Activated T-helper 9 cell treated with anti-CD3 and anti-CD28 coated beads, Interleukin-2, amount 50 U/mL, for 16 hours (primary cell): ENCODE measurements at places on chromosomes 4 and X.

DNA sequence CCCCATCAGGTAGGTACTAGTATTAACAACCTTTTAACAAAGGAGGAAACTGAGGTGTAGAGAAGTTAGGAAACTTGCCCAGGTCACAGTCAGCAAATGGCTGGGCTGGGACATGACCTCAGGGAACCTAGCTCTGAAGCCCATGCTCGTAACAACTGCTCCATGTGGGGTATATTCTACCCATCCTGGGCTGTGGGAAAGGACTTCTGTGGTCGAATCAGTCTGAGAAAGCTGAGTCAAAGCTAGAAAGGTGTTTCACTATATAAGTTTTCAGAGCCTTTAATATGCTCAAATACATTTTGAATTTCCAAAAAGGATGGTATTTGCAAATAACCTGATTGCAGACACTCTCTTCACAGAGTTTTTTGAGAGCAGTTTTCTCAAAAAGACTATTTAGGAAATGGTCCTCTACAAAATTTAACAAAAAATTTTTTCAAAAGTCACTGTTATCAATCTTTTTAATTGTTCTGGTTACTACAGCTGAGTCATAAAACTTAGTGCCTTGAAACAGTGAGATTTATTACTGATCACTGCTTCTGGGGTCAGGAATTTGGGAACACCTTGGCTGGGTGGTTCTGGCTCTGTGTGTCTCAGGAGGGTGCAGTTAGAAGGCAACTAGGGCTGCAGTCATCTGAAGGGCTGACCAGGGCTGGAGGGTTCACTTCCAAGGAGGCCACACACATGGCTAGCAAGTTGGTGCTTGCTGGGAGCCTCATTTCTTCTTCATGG, 53.6 kb downstream of the NSG1 start:
- DNase-seq: no peak

- no peak for DNase-seq
Observed at GRCh38 chr4:126123611-126124325, 809.0 kb downstream of the FAT4 start.

DNA sequence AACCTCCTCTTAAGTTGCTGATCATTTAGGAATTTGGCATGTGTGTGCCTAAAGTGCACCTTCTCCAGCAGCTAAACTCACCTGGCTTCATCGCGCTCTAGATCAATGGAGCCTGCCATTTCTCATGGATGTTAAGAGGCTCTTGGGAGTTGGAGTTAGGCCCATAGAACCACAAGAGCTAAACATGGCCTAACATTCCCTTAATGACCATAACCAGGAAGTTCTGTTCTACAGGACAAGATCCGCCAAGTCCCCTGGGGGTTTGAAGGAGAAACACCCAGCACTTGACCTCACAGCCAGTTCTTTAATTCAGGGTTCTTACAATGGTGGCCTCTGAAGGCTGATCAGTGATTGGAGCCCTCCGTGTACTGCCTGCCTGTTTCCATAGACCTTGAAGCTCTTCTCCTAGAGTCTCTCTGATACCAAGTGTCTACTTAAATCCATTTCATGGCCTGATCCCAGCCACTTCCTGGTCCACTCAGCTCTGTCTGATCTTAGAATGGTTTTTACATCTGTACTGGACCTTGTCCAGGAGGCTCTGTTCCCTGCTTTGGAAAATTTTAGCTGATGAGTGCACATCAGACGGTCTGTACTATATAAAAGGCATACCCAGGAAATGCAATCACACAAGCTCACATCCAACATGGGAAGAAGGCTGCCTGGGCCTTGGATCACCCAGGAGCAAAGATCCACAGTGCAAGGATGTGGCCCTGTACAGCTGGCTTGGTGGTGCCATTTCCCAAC, 45.1 kb downstream of the RPS3A start:
- DNase-seq: no peak

- no peak for DNase-seq
Observed at GRCh38 chr4:54726907-54727306, 69.2 kb downstream of the KIT start.

- no peak for DNase-seq
Observed at GRCh38 chrX:15376956-15377355, 7.3 kb downstream of the VEGFD start.

- no peak for DNase-seq
Observed at GRCh38 chr4:11427121-11427996, 1.3 kb downstream of the HS3ST1 start.

DNA sequence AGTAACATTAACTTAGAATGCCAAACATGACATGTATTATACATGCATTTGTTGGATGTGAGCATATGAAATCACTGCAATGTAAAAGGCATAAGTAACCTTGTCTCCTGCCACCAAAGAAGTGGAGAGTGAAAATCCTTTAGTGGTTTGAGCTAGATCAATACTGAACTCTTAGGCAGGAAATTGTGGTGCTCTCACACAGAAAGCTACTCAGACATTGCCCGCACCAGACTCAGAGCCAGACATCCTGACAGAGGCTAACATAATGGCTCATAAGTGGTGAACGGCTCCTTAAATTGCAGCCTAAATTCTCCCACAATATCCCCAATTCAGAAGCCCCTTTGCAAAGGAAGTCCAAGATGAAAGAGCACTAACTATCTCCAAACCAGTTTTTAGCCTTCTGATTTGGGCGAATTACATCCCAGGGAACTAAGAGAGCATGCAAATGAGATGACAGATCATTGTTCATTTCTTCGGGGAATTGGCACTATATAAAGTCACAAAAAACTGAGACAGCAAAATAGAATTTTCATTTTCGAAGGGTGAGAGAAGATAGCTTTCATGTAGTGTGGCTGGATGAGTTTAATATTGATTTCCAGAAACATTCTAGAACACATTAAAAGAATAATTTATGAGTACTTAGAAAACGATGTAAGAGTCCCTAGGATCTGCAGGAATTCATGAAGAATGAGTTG, 233.6 kb upstream of the RPS6KA3 start:
- no peak for DNase-seq

- no peak for DNase-seq
Observed at GRCh38 chrX:11427453-11428071, 134.3 kb downstream of the AMELX start.

- DNase-seq: no peak
Observed at GRCh38 chrX:50776248-50776647, 37.7 kb downstream of the SHROOM4 start.

DNA sequence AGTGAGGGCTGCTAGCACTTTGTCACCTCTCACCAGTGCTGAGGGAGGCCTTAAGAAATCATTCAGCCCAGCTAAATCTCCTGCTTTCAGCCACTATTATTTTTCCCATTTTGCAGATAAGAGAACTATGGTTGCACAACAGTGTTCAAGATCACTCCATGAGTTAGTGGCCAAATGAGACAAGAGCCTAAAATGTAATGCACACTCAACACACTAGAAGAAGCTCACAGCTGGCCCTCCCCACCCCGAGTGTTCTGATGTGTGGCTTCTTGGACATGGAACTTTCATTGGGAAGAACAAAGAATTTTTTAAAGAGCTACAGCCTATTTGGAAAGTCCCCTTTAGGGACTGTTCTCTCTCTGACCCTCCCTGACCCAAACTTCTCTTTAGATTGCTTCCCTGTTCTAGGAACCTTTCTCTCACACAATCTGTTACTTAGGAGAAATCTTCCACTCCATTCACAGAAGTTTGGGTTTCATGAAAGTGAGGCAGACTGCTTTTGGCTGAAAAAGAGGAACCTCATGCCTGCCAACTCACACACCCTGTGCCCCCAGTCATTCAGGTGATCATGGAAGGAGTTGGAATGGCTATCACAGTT, 44.0 kb upstream of the CT47C1 start:
- DNase-seq: no peak

DNA sequence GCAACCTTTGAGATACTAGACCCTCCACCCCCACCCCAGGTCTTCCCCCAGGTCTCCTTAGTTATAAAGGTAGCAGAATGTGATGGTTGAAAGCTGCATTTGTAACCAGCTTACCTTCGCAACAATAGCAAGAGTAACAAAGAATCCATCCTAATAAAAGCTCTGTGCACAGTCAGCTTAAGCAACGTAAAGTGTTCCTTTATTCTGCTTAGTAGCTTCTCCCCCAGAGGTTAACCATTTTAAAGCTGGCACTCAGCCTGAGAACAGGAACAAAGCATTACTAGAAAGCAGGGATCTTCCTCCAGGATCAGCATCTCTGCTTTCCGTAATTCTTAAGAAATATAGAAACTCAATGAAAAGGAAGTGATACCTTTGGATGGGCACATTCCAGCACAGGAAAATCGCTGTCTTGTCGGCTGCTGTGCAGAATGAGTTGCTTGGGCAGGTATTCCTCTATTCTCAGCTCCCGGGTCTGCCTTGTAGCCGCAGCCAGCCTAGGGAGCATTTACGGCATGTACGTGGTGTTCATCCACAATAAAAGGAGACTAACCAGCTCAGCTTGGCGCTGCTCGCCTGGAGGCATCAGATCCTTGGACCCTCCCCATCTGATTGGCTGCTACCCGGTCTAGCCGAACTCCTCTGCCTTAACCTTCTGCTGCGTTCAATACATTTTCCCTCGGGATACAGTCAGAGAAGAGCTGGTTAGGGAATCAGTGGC, 113.0 kb upstream of the TLR3 start:
- no peak for DNase-seq

GRCh38 chr4:149056615-149057014, 614.4 kb upstream of the NR3C2 start:
- no peak for DNase-seq

GRCh38 chrX:154049209-154050112, 29.8 kb upstream of the IRAK1 start:
- no peak for DNase-seq

DNA sequence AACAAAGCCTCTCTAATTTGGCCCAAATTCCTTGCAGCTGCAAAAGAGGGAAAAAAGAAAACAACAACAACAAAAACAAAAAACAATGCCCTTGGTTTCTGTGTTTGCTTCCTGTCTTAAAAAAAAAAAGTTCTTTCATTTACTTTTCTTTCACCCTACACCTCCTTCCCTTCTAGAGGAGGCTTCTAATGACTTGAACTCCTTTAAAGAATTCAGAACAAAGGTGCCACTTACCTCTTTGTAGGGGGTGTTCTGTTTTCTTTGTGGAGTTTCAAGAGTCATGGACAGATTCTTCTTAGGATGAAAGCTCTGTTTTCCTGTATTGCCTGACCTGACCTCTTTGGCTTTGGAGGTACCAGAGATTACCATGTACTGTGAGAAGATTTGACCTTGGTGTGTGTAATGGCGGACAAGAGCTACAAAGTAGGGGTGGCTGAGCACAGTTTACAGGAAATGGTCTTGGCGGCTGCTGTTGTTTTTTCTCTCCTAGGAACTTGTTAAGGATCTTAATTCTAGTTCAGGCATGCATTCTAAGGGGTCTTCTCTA, 72.4 kb upstream of the S100G start:
- DNase-seq: no peak

DNA sequence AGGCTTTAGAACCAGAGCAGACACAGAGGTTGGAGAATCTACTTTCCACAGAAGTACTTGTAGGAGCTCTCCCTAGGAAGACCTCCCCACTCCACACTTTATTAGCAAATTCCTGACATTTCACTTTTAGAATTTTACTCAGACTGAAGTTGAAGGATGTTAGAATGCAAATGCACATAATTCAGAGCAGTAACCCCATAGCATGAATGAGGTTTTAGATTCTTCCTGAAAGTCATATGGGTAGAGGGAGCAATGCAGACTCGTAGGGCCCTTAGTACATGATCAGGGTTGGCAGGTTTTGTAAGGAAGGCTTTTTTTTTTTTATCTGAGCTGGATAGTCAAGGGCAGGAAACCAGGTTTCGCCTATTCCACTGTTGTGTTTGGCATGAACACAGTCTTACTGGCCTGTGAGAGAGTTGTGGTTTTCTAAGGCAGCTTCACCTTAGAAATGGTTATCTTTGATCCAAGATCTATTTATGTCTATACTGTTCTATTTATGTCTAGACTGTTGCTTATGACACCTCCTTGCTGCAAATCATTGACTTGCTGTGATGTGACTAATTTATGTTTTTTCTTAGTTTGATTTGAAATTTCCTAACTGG, 48.9 kb downstream of the SPATA18 start:
- no peak for DNase-seq

GRCh38 chrX:39163581-39164126, 362.4 kb downstream of the MID1IP1 start:
- no peak for DNase-seq

DNA sequence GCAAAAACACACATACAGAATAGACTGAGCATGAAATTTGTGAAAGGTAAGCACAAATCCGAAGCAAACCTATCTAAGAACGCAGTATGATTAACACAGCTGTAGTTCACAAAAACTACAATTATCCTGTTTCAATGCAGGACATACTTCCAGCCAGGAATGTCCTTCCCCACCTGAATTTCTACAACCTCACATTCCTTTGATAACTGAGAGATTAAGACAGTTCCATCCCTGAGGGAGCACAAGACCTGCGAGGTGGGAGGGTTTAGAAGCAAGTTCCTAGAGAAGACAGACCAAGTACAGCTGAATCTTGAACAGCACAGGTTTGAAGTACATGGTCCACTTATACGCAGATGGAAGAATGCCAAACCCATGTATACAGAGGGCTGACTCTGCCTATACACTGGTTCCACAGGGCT, 10.6 kb downstream of the ABCG2 start:
- DNase-seq: no peak

GRCh38 chr4:14289708-14290107, 662.2 kb upstream of the BOD1L1 start:
- no peak for DNase-seq

- no peak for DNase-seq
Observed at GRCh38 chr4:132071815-132072214, 1077.3 kb upstream of the PCDH10 start.

DNA sequence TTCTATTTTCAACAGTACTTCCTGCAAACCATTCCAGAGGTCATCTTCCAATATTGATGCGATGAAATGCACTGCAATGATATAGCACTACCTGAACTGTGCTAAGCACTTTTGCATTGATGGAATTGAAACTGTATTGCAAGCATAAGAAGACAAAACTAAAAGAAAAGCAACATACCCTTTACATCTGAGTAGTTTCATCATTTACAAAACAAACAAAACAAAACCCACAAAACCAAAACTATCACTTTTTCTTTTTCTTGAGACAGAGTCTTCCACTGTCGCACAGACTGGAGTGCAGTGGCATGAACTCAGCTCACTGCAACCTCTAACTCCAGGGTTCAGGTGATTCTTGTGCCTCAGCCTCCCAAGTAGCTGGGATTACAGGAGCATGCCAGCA, 120.1 kb upstream of the NAP1L5 start:
- DNase-seq: no peak

DNA sequence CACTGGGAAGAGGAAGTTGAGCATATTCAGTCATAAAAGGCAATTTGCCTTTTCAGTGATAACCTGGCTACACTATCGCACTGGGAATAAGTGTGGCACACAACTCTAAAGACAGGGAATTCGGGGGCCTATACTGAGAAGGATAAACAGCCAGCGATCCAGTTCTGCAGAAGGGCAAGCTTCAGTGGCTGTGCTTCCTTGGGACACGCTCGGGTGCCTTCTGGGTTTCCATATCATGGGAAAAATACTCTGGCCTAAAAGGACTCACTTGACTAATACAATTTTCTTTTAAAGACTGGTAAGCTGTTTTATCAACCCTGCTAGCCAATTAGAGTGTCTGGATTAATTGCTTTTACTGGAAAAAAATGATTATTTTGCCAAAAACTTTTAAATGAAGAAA, 58.5 kb downstream of the TENM3 start:
- DNase-seq: no peak
